GM06990 (cell line): ENCODE measurements at places on chromosomes 4 and X.

GRCh38 chr4:144399927-144400326 lies 246.0 kb upstream of the HHIP start:
- DNase-seq: no peak

DNA sequence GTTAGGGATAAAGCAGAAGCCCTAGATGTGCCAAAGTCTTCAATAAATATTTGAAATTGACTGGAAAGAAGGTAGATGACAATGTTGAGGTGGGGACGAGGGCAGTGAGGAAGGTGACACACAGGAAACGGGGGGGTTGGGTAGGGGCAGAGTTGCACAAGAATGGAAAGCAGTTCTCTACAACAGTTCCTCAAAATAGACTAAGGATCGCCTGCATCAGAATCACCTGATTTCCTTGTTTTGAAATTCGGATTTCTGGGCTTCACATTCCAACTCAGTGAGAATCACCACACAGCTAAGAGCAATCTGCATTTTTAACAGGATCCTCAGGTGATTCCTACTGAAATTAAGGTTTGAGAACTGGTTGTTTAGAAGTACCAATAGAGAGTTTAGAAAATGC lies 70.6 kb downstream of the ARFIP1 start:
- peak; percentile 12 for DNase-seq

- no peak for DNase-seq
Measured at GRCh38 chr4:7649741-7650531, 215.2 kb upstream of the PSAPL1 start.

- no peak for DNase-seq
Measured at GRCh38 chr4:187962926-187963325, 32.6 kb upstream of the ZFP42 start.

- DNase-seq: no peak
Measured at GRCh38 chr4:77178560-77178959, 21.6 kb downstream of the CCNG2 start.
